ENCODE measurements at places on chromosomes 2 and 18.

- no peak for DNase-seq
These were observed 78.5 kb downstream of the SESTD1 start for GRCh38 chr2:179186126-179186525.

GRCh38 chr2:188306271-188306670 lies 14.6 kb downstream of the GULP1 start:
- DNase-seq: no peak

- peak; percentile 60 for DNase-seq
These were observed 4.2 kb downstream of the CLK1 start for GRCh38 chr2:200860092-200860795.

GRCh38 chr2:231563378-231563961 lies 29.2 kb upstream of the TEX44 start:
- DNase-seq: peak; percentile 46

- no peak for DNase-seq
These were observed 3.3 kb downstream of the RNF152 start for GRCh38 chr18:61889541-61889940.

GRCh38 chr2:133171393-133172004 lies 396.8 kb downstream of the NCKAP5 start:
- DNase-seq: peak; percentile 62

- peak; percentile 28 for DNase-seq
These were observed 599 bp downstream of the ADAM23 start for GRCh38 chr2:206443735-206444527.

DNA sequence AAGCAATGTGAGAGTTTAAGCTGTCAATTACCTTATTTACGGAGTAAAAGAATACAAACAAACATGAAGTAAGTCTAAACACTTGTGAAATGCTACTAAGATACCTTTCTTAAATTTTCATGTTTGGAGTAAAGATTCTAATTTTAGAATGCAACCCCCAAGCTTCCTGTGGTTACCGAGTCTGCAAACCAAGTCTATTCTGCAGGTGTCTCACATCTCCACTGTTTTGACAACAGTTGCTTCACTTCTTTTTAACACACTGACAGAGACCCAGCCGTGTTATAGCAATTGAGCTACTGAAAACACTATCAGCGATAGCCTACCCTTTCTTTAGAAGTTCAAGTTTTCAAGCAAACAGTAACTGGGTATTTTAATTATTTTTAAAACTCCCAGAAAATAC lies 608.3 kb downstream of the ERBB4 start:
- no peak for DNase-seq

GRCh38 chr2:235049719-235050118 lies 97.9 kb downstream of the SH3BP4 start:
- no peak for DNase-seq

GRCh38 chr2:88451811-88452564 lies 505 bp downstream of the FOXI3 start:
- no peak for DNase-seq

DNA sequence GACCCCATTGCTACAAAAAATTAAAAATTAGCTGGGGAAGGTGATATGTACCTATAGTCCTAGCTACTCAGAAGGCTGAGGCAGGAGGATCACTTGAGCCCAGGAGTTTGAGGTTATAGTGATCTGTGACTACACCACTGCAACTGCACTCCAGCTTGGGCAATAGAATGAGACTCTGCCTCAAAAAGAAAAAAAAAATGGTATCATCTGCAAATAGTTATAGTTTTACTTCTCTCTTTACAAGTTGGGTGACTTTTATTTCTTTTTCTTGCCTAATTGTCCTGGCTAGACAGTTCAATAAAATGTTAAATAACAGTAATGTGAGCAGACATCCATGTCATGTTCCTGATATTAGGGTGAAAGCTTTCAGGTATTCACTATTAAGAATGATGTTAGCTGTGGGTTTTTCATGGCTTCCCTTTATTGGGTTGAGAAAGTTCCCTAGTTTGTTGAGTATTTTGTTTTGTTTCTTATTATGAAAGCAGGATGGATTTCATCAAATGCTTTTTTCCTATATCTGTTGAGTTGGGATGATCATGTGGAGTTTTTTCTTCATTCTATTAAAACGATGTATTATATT lies 24.9 kb upstream of the ACOXL start:
- DNase-seq: no peak

GRCh38 chr2:239377591-239377990 lies 23.2 kb downstream of the HDAC4 start:
- DNase-seq: no peak

- no peak for DNase-seq
These were observed 8.5 kb upstream of the CXCR4 start for GRCh38 chr2:136126421-136126926.

DNA sequence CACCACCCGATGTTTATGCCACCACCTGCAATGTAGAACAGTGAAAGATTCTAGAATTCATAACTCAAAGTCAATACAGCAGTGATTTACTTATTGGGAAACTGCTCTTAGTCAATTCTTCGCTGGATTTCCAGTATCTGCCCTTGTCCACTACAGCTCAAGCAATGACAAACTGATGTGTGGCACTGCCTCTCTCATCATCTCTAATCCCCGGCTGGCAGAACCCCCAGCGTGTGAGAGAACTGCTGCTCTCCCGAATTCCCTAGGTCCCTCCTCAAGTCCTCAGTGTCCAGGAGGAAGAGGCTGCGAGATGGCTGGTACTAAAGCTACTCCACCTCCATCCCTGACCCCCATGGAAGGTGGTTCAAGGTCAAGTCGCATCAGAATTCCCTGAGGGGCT lies 1.6 kb downstream of the TXNL4A start:
- no peak for DNase-seq

DNA sequence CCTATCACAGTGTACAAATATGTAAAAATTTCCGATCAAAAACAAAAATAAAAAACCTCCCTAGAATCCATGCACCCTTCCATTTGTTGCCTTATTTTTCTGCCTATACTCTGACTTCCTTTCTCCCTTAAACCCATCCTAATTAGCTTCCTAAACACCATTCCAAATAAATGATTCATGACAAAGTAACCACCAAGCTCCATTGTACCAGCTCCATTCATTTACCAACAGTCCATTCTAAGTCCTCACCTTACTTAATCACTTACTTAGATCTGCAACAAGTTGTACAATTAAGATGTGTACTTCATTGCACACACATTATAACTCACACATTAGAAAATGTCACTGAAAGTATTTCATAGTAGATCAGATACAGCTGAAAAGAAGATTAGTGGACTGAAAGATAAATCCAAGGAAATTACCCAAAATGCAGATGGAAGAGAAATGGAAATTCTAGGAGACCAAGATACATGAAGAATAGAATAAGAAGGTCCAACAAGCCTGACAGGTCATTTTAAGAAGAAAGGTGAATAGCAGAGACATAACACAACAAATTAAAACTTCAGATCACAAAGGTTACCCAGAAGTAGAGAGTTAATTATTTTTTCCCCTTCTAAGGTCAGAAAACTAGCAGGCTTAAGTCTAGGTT lies 154.6 kb downstream of the DYM start:
- no peak for DNase-seq

DNA sequence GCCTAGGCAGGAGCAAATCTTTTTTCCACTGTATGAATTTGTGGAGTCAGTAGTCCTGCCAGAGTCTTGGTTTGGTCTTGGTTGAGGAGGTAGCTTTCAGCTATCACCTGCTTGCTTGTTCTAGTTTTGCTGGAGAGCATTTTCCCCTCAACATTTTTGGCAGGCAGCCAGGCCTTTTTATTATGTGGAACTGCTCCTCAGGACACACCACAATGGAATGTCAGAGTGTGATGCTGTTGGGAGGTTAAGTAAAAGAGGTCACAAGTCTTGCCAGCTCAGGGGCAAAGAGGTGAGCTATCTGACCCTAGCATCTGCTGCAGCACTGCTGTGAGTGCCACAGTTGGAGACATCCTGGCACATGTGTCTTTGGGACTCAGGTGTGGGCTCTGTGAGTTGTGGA lies 258.0 kb downstream of the CNTNAP5 start:
- peak; percentile 2 for DNase-seq

- no peak for DNase-seq
These were observed 288.1 kb downstream of the RNF144A start for GRCh38 chr2:7205151-7205830.

- no peak for DNase-seq
These were observed 352.5 kb upstream of the ZNF521 start for GRCh38 chr18:25704494-25704893.

- no peak for DNase-seq
These were observed 601 bp downstream of the WDR35 start for GRCh38 chr2:19989342-19989666.

- peak; percentile 0 for DNase-seq
These were observed 487 bp downstream of the STARD6 start for GRCh38 chr18:54357082-54357659.

DNA sequence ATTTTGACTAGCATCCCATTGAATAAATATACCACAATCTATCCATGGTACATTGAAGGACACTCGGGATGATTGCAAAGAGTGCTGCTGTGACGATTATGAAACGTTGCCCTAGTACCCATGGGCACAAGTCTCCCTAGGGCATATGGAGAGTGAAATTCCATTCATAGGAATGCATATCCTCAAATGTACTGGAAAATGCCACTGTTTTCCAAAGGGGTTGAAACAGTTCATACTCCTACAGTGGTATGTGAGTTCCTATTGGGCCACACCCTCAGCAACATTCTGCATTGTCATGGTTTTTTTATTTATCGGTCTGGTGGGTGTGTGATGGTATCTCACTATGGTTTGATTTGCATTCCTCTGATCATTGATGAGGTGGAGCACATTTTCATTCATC lies 130.6 kb downstream of the TWIST2 start:
- DNase-seq: peak; percentile 45

GRCh38 chr2:31075431-31075830 lies 62.8 kb downstream of the GALNT14 start:
- DNase-seq: no peak

DNA sequence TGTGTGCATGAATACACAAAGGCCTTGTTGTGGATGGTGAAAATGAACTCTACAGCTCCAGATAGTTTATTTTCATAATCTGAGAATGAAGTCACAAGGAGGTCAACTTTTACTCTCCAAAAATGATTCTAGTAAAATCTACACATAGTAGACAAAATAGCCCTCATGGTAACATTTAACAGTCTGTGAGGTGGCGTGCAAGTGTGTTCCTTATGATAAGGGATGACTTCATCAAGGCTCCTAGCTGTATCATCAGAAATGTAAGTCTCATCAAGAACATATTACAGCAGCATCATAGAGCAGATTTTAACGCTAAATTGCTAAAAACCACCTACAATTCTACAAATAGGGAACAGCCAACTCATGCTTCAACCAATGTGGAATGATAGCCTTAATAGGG lies 72.3 kb upstream of the RIOK3 start:
- DNase-seq: no peak

GRCh38 chr18:34775461-34775860 lies 65.4 kb downstream of the DTNA start:
- no peak for DNase-seq

DNA sequence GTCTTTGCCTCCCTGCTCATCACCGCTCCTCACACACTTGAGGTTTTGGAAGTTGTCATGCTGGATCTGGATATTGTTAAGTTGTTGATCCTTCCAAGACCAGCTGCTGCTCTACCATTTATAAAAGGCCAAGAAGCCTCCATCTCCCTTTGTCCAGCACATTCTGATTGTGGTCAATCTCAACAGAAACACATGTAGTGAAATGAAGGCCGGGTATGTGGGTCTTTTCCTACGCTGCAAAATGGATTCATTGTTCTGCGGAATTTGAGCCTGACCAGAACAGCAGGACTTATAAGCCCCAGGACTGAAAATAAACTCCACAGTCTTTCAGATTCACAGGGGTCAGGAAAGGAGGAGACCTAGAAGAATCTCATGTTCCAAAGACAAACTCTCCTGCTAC lies 238.4 kb downstream of the CMPK2 start:
- DNase-seq: no peak

GRCh38 chr2:159608723-159609308 lies 7.5 kb downstream of the BAZ2B start:
- no peak for DNase-seq

DNA sequence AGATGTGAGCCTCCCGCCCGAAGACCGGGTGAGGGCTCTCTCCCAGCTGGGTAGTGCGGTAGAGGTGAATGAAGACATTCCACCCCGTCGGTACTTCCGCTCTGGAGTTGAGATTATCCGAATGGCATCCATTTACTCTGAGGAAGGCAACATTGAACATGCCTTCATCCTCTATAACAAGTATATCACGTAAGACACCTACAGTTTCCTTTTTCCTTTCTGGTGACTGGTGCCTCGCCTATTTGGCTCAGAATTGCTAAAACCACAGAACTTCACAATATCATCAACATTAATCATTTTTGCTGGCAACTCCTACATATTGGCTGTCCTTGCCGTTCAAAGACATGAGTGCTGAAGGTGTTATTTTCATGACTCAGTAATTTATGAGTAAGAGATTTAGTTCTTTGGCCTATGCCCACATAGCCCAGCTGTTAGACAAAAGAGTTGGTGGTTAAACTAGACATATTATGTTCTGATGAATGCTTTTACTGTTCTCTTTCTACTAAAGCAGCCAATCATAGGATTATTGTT lies 2.2 kb downstream of the STAMBP start:
- DNase-seq: peak; percentile 84

Measured in AG10803 (cell line).